ENCODE measurements at places on chromosomes 11 and 22.

GRCh38 chr11:126352934-126353801 lies 2.3 kb upstream of the ST3GAL4 start:
- DNase-seq: no peak

GRCh38 chr11:74686792-74687191 lies 44.4 kb downstream of the CHRDL2 start:
- DNase-seq: no peak

GRCh38 chr11:123034597-123034996 lies 27.3 kb downstream of the HSPA8 start:
- DNase-seq: no peak

DNA sequence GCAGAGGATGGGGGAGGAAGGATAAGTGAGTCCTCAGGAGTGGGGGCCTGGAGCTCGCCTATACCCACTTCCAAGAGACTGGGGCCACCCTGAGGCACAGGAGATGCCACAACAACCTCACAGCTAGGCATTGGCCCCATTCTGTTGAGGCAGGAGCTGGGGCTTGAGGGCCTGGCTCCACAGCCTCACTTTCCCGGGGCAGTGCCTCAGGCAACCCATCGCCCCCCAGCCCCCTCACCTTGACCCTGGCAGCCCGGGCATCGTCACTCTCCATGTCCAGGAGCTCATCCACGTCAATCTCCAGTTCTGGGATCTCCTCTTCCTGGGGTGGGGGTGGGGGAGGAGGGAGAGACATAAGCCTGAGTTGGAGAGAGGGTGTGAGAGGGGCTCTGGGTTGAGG lies 1.8 kb downstream of the PPP1R14B start:
- no peak for DNase-seq
